Breast epithelium (tissue), 4 donors: ENCODE measurements at places on chromosomes 2 and 18. TPM values are rescaled to one million over a fixed set of nuclear protein-coding genes. Genes with fewer than 3 reads are reported as not detected.
A peak's percentile ranks its signal among the peaks of the same experiment; 100 is the strongest.

DNA sequence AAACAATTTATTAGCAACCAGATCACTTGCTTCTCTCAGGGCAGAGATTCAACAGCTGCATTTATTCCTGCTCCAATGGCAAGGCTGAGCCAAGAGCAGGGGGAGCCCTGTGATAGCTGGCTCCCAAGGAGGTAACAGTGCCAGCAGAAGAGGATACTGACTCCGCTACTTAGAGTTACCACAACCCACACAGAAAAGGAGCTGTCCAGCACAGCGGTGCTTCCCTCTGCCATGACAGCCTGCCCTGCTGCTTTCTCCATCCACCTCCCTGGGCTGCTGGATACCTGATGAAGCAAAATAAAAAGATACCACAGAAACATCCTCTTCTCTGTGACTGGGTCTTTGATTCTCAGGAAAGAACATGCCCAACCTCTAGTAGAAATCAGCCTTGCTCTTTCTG is 467.2 kb downstream of the LRRTM4 start:
- DNase-seq, result no peak

- DNase-seq, result no peak
Measured at GRCh38 chr2:232287316-232287715, 91.2 kb upstream of the ALPP start.

DNA sequence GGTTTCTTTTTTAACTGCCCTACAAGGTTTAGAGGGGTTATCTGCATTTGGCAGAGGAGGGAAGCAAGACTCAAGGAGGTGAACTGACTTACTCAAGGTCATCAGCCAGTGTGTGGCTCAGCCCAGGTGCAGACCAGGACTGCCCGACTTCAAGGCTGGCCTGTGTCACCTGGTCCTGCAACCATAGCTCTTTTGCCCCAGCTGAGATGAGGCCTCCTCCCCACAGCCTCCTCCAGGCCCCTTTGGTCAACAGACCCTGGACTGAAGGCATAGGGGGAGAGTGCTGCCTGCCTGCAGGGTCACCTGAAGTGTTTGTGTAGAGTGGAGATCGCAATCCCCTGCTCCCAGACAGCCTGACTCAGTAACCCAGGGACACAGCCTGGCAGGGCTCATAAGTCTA is 168.5 kb upstream of the GLI2 start:
- DNase-seq, result no peak

DNA sequence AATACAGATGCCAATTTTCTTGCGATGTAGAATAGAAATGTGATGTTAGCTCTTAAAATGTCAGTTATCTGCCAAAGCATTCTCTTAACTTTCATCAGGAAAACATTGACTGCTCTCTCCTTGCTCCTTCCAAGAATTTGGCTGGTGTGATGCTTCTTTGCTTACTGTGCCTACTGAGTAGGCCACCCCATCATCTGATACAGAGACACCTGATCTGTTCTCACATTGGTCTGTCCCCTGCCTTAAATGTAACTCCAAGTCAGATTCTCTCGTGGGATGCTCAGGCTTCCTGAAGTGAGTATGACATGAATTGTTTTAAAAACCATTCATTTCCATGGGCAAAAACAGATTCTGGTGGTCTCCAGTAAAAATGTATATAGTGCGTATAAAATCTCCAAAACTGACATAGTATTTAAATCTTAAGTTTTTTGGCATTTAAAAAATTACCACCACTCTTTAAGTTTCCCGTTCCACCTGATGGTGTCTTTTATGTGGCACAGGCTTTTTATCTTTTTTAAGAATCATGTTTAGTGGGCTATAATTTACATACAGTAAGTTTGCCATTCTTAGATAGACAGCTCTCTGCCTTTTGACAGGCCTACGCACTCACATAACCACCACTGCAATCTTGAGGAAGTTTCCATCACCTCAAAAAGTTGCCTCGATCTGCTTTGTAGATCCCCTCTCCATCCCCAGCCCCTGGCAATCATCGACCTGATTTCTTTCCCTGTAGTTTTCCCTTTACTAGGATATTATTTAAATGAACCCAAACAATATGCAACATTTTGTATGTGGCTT is 36.6 kb downstream of the UBE2F start:
- no peak for DNase-seq

DNA sequence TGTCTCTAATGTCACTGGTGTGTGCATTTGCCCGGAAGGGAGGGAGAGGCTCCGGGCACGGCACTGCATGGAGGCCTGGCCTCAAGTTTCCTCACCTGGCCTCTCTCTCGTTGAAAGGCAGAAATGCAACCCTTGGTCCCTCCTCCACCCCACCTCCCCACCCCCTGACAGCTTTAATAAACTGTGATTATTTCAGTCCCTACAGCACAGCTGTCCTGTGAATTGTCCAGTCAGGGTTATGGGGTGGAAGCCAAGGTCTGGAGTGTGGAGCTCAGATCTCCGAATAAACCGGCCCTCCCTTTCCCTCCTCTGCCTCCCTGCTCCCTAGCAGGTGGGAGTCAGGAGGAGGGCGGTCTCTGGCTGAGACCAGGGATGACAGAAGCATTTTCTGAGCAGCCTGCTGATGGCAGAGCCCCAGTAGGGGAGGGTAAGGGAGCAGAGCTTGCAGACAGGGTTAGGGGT is 199.2 kb upstream of the SMAD2 start:
- DNase-seq, result no peak

DNA sequence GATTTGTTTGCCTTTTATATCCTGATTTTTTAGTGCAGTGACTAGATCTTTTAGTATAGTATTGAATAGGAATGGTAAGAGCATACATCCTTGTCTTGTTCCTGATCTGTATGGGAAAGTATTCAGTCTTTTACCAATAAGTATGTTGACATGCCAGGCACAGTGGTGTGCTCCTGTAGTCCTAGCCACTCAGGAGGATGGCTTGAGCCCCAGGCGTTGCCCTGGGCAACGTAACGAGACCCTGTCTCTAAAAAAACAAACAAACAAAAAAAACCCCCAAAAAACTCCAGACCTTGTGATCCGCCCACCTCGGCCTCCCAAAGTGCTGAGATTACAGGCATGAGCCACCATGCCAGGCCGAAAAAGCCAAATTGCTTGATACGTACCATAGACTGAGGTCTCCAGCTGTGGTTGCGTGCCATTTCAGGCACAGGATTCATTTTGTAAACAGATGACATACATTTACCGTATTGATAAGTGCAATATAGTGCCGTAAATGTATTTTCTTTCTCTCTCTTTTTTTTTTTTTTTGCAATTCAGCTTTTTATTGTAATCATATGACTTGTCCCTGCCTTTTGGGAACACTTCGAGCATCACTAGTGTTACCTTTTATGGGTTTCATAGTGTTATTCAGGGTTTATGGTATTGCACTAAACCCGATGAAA is 18.5 kb downstream of the BIRC6 start:
- DNase-seq, result no peak

- DNase-seq, result peak; percentile 69
Measured at GRCh38 chr18:24271381-24272228, 126.0 kb downstream of the OSBPL1A start.

NAGK gene
- 71.5 TPM for total RNA-seq
